ENCODE measurements at places on chromosomes 6 and 20.

DNA sequence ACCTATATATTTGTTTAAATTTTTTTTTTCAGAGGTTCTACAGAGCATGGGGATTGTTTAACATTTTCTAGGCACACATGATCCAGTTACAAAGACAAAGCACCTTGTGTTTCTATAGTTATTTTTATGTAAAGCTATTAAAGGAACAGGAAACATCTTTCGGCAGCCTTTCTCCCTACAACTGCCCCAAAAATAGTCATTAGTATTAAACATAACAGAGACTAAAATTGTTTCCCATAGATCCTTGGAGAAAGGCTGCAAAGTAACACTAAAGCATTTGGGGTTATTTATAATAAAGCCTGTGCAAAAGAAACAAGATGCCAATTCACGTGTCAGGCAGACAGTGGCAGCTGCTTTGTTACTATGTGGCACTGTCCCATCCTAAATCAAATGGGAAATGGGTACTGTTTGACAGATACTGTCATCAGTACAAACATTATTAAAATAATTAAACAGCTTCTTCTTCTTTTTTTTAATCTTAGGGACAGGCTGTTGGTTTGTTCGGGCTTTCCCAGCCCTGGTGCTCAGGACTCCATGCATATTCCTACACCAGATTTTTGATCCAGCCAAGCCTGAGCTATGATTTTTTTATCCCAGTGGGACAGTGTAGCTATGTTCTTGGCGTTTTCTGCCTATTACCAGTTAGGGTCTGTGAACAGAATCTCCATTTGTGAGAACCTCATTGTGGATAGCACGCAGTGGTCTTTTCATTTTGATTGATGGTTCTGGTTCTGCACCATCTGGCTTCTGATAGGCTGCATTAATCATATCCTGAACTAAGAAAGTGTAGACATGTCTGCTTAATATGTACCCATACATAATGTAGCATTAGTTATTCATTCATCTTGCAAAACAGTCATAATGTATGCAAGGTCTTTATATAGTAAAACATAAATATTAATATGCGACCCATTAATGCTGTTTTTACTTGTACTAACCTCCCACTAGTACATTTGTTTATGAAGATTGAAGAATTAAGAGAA lies 460.4 kb upstream of the SOX4 start:
- DNase-seq: no peak

- no peak for DNase-seq
Observed at GRCh38 chr20:56372850-56373249, 14.1 kb downstream of the FAM210B start.

DNA sequence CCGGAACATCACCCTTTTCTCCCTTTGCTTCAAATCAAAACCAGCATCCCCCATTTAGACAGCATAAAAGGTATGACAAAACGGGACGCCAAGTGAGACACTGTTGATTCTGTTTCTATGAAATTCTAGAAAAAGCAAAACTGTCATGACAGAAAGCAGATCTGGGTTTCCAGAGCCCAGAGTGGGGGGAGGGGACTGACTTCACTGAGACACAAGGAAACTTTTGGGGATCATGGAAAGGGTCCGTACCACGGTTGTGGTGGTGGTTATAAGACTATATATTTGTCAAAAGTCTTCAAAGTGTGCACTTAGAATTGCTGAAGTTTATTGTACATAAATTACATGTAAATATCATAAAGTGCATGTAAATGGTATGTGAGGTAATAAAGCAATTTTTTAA lies 82.6 kb downstream of the SLC22A3 start:
- no peak for DNase-seq

DNA sequence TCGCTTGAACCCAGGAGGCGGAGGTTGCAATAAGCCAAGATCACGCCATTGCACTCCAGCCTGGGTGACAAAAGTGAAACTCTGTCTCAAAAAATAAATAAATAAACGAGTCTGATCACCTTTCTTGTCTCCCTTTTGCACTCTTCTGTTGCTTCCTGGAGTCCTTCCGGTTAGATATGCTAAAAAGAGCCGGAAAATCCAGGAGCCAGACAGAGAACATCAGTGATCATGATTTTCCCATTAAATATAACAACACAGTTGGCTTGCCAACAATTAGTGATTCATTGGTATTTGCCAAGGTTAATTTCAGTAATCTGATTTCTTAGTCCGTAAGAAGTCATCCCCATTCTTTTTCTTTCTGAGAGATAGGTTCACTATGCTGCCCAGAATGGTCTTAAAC lies 3.7 kb upstream of the MCM3 start:
- no peak for DNase-seq

- no peak for DNase-seq
Observed at GRCh38 chr6:32932132-32932868, 8.5 kb downstream of the HLA-DMB start.

GRCh38 chr6:85568411-85568810 lies 25.2 kb downstream of the SNX14 start:
- DNase-seq: no peak

DNA sequence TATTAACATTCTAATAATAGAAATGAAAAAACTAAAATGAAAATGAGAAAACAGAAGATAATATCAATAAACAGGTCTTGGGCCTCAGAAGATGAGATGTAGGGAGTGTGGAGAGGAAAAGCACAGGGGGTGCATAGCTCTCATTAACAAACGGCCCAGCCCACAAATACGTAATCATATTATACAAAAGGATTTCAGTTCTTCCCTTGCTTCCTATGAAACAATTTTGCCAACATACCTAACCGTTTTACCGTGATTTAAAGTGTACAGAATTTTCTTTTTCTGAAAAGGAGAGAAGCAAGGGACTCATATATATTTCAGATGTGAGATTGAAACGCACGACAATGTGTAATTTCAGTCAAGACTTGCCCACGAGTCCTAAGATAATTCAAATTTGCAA lies 136.0 kb downstream of the HFE start:
- DNase-seq: peak; percentile 36

DNA sequence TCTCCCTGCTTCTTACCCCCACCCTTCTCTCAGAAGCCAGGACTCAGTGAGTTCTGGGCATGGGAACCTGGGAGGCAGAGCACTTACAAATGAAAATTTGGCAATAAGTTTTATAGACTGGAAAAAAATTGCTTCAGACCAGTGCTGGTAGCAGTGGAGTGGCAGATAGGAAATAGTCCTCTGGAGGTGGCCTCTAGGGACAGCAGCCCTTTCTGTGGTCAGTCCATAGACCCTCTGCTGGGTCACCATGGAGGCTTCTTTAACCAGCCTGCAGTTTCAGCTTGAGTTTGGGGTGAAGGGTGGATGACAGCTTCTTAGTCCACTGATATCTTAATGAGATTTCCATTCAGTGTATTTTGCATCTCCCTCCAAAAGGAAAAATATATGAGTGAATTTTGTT lies 179.1 kb downstream of the ARID1B start:
- DNase-seq: no peak

DNA sequence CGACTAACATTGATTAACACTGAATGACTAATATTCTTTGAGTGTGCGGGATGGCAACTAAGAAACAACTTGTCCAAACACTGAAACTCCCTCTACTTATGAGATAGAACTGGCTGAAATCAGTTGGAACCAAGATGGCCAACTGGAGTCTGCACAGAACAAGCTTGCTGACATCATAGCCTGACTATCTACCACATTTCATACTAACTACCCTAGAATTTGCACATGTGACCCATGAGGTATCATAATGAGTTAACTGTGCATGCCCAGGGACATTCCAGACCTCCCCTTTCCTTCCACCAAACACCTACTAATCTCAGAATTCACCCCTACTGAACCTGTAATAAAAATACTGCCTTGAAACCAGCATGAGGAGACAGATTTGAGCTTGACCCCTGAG lies 43.2 kb downstream of the PHIP start:
- DNase-seq: no peak
